ENCODE measurements at places on chromosomes 2 and 18.
A peak's percentile ranks its signal among the peaks of the same experiment; 100 is the strongest.

DNA sequence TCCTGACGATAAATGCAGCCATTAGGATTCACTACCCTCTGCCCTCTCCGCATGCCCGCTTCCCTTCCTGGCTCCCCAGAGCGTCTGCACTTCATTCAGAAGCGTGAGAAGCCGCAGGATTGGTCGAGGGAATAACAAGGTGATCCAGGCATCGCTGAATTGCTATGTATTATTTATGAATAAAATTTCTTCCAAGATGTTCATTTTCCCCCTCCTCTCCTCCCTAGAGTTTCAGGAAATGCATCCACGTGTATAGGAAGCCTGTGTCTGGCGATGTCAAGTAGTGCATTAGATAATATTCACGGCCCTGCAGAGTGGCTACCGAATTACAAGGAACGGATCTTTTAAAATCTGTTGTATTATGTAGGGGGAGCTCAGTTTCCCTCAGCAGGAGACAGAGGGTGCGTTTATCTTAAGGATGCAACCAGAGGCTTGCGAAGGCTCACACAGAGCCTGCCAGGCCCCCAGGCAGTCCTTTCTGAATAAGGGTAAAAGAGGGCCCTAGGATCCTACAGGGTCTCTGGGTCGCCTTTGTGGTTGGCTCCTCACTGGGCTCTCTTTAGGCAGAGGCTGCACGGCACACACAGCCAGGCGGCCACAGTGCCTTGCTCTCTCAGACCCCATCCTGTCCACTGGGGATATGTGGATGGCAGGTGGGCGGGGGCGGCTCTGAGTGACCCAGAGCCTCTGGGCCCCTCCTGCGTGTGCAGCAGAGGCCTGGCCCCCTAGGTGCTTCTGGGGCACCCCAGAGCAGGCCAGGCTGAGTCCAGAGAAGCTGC, 224.1 kb upstream of the PXDN start:
- DNase-seq, result no peak

DNA sequence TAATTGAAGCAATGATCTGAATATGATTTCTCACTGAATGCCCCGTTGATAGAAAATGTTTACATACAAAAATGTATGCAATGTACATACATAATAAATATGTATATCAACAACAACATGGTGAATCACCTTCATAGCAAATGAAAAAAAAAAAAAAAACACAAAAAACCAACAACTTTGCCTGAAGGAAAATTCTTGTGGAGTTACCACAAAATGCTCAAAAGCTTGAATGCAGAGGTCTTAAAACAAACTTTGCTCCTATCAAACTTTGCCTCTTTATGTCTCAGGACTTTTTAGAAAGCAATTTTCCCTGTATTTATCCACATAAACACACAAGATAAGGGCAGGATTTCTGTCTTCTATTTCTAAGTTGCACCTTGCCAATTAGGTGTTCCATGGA, 92.9 kb upstream of the SIX2 start:
- no peak for DNase-seq

- DNase-seq, result peak; percentile 69
Measured at GRCh38 chr2:191710411-191710900, 32.5 kb downstream of the NABP1 start.

- DNase-seq, result peak; percentile 86
Measured at GRCh38 chr2:140539242-140539875, 1591.5 kb downstream of the LRP1B start.

DNA sequence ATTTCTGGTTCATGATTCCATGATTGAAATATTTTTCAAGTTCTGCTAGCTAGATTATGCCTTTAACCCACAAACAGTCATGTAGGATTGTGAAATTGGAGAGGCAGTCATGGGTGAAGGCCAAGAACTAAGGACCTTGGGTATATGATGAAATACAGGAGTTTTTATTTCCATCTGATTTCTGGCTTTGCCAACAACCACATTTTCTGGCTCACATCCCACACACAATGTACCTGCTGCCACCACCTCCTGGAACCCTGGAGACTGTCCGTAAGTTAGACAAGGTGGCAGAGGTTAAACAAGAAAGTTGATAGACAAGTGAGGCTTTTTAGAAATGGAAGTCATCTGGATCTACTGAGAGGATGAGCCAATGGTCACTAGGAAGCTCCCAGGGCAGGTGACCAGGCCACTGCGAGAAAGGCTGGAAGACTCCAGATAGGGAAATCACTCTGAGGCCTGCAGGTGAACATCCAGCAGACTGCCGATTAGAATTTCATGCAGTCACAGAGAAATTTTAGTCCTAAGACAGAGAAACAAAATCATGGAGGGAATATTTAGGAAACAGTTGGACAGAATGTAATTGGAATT, 402.0 kb downstream of the ALK start:
- DNase-seq, result peak; percentile 59

- DNase-seq, result no peak
Measured at GRCh38 chr2:184921676-184922075, 323.3 kb downstream of the ZNF804A start.

- DNase-seq, result no peak
Measured at GRCh38 chr2:126880324-126880723, 18.4 kb upstream of the TEX51 start.

- DNase-seq, result no peak
Measured at GRCh38 chr2:39583781-39584180, 81.9 kb upstream of the TMEM178A start.

DNA sequence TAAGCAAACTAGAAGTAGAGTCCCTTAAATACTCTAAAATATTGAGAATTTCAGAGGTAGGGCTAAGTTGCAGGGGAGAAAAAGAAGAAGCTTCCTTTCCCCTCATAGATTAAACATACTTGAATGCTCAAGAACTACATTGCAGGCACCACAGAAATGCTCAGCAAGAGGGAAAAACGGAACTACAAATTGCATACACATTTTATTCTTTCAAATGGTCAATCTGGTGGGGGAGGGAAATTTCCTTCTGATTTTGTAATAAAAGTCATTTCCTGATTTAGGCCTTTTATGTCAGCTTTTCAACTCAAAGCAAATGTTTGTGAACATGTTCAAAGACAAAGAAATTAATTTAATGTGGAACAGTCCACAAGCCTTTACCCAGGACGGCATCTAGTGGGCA, 33.0 kb downstream of the FARSB start:
- peak; percentile 57 for DNase-seq

- no peak for DNase-seq
Measured at GRCh38 chr2:112073875-112074274, 18.8 kb downstream of the TMEM87B start.

GRCh38 chr2:109433926-109434325, 179.8 kb downstream of the SEPTIN10 start:
- DNase-seq, result no peak

DNA sequence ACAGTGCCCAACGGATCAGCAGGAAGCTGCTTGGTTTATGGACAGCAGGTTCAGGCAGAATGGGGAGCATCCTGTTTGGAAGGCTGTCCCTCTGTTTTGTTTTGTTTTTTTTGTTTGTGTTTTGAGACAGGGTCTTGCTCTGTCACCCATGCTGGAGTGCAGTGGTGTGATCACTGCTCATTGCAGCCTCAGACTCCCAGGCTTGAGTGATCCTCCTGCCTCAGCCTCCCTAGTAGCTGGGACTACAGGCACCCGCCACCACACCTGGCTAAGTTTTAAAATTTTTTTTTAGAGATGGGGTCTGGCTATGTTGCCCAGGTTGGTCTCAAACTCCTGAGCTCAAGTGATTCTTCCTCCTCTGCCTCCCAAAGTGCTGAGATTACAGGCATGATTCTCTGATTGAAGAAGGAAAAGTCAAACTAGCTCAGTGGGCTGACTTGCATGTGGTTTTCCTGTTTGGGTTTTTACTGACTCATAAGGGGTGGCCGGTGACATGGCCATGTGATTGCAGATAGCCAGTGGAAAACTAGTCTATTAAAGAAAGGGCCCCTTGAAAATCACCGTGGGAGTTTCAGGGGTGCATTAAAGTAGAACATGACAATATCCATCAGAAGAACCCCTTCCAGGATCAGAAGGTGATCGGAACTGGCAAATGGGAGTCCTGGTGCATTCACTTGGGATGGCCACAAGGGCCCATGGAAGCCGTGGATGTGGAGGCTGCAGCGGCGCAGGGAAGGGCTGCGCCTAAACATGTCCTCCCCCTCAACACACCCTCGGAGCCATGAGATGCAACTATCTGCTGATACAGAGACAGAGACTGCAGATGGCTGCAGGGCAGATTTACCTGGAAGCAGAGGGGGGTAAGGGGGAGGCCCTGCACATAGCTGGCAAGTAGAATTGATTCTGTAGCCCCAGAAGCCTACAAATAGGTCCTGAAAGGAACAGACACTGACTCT, 26.5 kb downstream of the AQP12B start:
- DNase-seq, result peak; percentile 68

DNA sequence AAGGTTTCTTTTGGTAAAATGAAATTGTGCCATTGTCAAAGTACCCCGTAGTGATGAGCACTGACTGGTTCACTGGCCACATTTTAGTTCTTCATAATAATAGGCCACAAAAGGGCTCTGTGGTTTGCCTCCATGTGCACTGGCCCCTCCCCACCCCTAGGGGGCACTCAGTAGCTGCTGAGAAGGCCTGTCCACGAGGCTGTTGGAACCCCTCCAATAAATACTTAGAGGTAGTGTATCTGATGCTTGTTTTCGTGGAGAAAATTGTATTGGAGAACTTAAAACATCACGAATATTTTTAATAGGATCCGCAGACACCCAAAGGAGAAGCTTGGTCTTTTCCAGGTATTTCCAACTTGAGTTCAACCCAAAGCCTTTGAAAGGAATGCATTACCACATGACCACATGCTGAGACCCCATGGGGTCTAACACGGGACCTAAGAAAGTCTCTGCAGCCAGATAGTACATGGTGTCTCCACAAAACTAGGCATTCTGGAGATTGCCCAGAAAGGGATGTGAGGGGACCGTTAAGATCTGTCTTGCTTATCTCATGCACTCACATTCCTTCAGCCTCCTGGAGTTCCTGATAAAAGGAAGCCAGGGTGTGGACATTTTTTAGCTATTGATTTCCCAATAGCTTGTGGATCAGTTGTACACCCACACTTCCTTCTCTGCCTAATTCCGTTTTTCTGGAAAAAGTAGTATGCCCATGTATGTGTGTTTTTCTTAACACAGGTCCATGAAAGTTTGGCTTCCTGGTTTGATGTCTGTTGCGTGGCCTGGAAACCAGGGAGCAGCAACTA, 28.5 kb upstream of the NOSTRIN start:
- DNase-seq, result peak; percentile 10

- DNase-seq, result no peak
Measured at GRCh38 chr2:105769504-105769903, 24.8 kb downstream of the NCK2 start.

GRCh38 chr2:150286730-150287362, 200.6 kb downstream of the RND3 start:
- no peak for DNase-seq

GRCh38 chr2:207082619-207083018, 83.1 kb downstream of the KLF7 start:
- no peak for DNase-seq

DNA sequence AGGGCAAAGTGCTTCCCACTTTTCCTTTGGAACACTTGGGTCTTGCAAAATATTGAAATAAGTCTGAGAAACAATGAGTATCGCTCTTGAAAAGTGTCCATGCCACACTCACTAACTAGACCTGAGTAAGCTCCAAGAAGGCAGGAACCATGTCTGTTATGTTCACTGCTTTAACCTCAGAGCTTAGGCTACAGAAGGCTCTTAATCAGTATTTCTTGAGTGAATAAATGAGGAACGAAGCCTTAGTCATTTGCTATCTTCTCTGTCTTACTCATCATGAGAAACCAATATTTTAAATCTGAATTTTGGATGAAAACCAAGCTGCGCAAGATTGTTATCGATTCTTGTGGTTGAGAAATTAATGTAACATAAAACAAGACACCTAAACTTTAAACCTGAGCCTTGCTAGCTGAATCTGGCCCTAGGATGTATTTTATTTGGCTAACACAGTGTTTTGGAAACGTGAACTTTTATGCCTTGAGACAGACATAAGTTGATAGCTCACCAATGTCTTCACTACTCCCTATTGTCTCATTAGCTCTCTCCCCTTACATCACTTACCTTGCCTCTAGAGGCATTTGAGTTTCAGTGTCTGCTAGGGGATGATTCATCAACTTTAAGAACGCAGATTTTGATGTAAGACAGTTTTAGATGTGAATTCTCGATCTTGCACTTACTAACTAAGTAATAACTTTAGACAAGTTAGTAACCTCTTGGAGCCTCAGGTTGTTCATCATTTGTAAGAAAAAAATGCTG, 392.8 kb upstream of the MEIS1 start:
- no peak for DNase-seq

- DNase-seq, result no peak
Measured at GRCh38 chr18:75066021-75066880, 142.7 kb downstream of the PTGR3 start.

DNA sequence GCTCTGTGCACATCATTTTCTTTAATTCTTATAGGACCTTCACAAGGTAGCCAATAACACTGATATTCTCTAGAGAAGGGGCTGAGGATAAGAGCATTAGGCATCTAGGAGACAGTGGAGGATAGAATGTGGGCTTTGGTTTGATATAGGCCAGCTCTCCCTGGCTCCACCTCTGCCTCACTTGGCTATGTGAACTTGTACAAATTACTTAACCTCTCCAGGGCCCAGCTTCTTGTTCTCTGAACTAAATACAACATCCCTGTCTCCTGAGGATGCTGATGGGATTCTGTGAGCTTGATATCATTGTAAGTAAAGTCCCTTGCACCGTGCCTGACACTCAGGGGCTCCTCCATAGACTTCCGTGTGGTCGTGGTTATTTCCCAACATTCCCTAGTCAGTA, 87.3 kb downstream of the ACOXL start:
- DNase-seq, result no peak

DNA sequence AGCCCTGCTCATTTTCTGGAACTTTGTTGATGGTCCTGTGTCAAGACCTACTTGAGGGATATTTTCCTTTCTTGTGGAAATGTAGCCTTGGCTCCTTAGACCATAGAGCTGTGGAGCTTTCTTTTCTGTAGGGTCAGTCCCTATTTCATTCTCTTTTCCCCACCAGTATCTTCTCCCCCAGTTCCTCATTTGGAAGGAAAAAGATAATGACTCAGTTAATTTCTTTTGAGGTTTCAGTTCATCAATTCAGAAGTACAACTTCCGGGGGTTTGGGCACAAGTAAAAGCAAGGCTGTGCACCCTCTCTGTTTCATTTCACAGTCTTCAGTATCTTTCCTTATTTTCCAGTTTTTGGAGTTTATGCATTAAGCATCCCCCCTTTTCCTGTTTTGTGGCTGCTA, 70.7 kb downstream of the CDC42EP3 start:
- peak; percentile 93 for DNase-seq

DNA sequence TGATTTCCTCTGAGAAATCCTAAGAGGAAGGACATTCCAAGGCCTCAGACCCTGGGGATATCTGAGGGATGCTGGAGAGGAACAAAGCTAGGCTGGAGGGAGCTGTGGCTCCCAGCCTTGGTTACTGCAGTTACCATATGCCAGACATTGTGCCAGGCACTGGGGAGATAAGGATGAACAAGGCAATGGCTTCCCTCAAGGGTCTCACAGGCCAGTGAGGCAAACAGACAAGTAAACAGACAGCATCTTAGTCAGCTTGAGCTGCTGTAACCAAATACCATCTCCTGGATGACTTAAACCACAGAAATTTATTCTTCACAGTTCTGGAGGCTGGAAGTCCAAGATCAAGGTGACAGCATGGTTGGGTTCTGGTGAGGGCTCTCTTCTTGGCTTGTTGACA, 91.8 kb downstream of the SKA1 start:
- no peak for DNase-seq
